Kidney (tissue), 22 donors: ENCODE measurements at places on chromosomes 11 and 22. TPM values are rescaled to one million over a fixed set of nuclear protein-coding genes. Genes with fewer than 3 reads are reported as not detected.

Gene PGR
- 1.3 TPM for total RNA-seq

Gene DCDC1
- total RNA-seq: 6.6 TPM

Gene RRP7A
- 35.2 TPM for total RNA-seq

DNA sequence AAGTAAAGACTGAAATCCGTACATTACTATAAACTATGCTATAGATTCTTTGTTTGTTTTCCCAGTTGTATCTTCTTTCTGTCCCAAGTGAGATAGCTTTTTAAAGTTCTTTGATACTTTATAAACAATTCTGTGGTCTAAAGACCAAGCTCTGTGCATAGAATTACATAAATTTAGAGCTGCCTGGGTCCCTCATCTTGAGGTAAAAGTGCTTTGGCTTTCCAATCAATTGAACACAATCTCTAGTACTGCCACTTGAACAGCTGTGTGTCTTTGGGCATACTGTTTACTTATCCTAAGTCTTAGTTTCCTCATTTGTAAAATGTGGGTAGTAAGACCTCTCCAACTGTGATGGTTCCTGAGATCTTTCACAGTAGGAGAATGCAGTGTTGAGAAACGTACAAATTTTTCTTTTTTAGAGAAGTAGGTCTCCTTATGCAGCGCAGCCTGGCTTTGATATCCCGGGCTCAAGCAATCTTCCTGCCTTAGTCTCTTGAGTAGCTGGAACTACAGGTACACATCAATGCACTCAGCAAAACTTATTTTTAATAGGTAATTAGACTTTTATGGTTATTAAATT lies 2.5 kb upstream of the EED start:
- DNase-seq: no peak

GRCh38 chr22:25602445-25602844 lies 38.0 kb downstream of the GRK3 start:
- no peak for DNase-seq

DNA sequence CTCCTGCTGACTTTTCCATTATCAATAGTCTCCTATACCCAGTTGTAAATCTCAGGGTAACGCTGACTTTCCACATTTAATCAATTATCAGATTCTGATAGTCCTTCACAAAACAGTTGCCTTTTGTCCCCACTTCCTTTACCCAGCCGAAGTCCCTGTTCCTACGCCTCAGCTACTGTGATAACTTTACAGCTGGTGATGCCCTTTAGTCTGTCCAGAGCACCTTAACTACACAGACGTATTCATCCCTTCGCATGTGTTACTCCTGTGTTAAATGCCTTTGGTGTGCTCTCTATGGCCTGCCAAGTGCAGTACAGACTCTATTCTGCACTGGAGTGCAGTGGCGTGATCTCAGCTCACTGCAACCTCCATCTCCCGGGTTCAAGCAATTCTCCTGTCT lies 20.2 kb downstream of the SSH3 start:
- DNase-seq: no peak

Gene OR5I1
- not detected for total RNA-seq

DNA sequence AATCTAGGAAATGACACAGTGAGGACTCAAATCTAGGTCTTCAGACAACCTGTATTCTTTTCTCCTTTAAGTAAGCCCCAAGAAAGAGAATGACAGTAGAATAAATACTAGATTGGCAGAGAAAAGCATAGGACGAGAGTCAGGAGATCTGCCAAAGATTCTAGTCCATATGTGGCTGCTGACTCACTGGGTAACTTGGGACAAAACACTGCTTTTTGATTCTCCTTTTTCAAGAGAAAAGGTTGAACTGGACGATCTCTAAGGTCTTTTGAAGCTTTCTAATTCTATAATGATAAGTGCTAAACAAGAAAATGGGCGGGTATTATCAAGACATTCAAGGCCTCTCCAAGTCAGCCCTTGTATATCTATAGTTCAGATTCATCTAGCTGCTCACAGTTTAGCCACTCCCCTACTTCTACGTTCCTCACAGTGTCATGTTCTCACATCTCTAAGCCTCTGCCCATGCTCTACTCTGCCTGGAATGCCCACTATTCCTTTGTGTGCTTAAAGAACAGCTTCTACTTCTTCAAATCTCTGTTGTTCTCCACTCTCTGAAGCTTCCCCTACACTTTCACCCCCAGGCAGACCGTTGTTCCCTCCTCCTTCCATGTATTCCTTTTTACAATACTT lies 53.0 kb downstream of the RELT start:
- no peak for DNase-seq

Gene RASGRP2
- total RNA-seq: 42.6 TPM

DNA sequence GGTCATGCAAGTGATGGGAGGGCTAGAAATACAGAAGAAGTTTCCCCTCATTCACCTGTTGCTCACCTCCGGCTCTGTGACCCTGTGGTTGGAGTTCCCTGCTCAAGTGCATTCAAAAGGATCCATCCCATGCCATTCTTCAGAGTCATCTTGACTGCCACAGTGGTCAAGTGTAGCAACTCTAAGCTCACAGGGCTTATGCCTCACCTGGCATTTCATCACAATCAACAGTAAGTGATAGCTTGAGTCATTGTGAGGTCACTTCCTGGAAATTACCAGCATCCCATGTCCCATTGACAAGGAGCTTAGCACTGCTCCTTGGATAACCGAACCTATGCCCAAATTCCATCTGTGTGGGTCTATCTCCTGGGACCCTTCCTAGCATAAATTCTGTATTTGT lies 55.6 kb downstream of the OR4C45 start:
- DNase-seq: no peak

GRCh38 chr11:110786226-110786902 lies 74.1 kb upstream of the ARHGAP20 start:
- no peak for DNase-seq

Gene ABCC8
- 1.3 TPM for total RNA-seq

- no peak for DNase-seq
These were observed 5.2 kb upstream of the OR52A1 start for GRCh38 chr11:5159806-5160205.

Gene OR2AT4
- total RNA-seq: not detected

- DNase-seq: no peak
These were observed 580.7 kb downstream of the NTM start for GRCh38 chr11:131951121-131951520.

GRCh38 chr22:46418827-46419226 lies 83.3 kb downstream of the TRMU start:
- DNase-seq: no peak

- no peak for DNase-seq
These were observed 31.0 kb downstream of the FBLN1 start for GRCh38 chr22:45533703-45534102.

Gene FAM180B
- total RNA-seq: not detected

Gene ASCL3
- not detected for total RNA-seq

Gene SLC22A24
- 0.91 TPM for total RNA-seq

GRCh38 chr11:11850668-11851067 lies 8.9 kb downstream of the USP47 start:
- no peak for DNase-seq
